Renal cortical epithelial cell (primary cell): ENCODE measurements at places on chromosomes 4 and X. TPM values are rescaled to one million over a fixed set of nuclear protein-coding genes. Genes with fewer than 3 reads are reported as not detected.

- DNase-seq, result peak; percentile 45
Measured at GRCh38 chr4:23369331-23369730, 520.5 kb downstream of the PPARGC1A start.

HNRNPD gene
- total RNA-seq, result 22.2 and 101 TPM in 2 replicates

DNA sequence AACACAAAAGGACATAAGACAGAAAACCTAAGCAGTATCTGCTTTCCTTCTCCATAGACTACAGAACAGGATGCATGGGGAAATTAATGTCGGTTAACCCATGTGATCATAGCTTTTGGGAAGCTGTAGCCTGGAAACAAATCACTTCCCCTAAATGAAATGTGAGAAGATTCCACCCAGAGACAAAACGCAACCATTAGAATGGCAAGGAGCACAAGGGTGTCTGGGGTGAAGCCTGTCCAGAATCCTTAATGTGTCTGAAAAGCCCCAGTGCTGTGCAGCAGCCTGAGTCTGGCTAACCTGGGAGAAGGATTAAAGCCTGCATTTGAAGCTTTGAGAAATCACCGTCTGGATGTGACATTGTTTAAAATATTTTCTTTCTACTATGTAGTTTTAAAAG is 213.3 kb downstream of the ANKRD50 start:
- no peak for DNase-seq

DNA sequence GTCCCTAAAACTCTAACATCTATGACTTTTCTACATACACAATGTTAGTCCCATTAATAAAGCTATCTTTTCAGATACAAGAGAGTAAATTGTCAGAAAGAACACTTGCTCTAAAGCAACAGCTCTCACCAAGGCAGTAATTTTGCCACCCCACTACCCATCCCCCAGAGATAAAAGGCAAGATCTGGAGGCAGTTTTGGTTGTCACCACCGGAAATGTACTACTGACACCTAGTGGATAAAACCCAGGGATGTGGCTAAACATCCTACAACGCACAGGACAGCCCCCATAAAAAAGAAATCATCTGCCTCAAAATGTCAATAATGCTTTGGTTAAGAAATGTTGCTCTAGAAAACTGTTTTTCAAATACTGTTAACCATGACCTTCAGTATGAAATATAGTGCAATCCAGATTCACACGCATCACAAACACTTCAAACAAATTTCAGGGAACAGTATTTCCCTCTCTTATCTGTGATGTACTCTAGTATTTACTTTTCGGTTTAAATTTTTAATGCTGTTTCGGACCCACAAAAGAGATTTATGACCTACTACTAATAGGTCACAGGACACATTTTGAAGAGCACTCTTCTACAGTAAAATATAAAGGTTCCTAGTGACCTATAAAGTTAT is 5.1 kb downstream of the FBXL5 start:
- DNase-seq, result peak; percentile 64

- DNase-seq, result peak; percentile 36
Measured at GRCh38 chr4:123671636-123672404, 275.2 kb downstream of the SPRY1 start.
